Effector memory CD4-positive, alpha-beta T cell (primary cell): ENCODE measurements at places on chromosomes 12 and 14.

DNA sequence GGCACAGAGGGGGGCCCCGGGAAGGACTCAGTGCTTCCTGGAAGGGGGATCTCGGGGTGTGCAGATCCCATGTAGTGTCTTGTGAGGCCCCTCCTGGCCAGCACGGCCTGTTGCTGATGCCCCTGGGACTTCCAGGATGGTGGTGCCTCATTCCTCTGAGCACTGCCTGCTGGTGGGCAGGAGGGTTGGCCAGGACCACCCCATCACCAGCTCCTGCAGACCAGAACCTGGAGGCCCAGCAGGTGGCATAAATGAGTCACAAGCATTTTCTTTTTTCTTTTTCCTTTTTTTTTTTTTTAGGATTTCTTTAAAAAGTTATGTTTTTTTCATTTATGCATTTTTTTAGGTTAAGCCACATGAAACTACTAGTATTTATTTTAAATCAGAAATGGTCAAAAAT lies 8.0 kb downstream of the MMP17 start:
- DNase-seq = no peak

- no peak for DNase-seq
Observed at GRCh38 chr14:90777830-90778485, 38.3 kb downstream of the TTC7B start.

DNA sequence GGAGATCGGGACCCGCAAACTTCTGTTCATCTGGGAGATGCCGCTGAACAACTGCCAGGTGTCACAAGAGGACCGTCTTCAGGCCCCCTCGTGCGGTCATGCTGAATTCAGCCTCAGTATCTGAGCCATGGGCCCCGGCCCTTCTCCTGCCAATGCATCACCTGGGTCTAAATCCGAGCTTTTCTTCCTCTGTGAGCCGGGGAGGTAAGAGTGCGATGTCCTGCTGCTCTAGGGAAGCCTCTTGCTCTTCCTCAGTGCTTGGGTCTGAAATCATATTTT lies 155.8 kb upstream of the FKBP4 start:
- DNase-seq = no peak

GRCh38 chr14:98112194-98112780 lies 1159.7 kb downstream of the BCL11B start:
- DNase-seq = no peak

DNA sequence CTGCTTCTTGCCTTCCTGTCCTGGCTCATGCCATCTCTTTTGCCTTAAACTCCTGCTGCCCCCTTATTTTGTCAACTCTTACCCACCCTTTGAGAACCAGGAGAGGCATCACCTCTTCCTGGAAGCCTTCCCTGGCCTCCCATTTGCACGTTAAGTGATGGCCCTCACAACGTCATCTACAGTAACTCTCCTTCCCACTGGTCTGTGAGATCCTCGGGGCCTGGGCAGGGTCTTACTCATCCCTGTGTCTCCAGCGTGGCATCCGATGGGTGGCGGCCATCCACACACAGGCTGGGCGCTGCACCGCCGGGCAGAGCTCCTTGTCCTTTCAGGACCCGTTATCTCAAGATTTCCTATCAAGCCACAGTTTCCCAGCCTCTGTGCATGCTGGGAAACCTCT lies 16.8 kb upstream of the CACNA2D4 start:
- DNase-seq = no peak

DNA sequence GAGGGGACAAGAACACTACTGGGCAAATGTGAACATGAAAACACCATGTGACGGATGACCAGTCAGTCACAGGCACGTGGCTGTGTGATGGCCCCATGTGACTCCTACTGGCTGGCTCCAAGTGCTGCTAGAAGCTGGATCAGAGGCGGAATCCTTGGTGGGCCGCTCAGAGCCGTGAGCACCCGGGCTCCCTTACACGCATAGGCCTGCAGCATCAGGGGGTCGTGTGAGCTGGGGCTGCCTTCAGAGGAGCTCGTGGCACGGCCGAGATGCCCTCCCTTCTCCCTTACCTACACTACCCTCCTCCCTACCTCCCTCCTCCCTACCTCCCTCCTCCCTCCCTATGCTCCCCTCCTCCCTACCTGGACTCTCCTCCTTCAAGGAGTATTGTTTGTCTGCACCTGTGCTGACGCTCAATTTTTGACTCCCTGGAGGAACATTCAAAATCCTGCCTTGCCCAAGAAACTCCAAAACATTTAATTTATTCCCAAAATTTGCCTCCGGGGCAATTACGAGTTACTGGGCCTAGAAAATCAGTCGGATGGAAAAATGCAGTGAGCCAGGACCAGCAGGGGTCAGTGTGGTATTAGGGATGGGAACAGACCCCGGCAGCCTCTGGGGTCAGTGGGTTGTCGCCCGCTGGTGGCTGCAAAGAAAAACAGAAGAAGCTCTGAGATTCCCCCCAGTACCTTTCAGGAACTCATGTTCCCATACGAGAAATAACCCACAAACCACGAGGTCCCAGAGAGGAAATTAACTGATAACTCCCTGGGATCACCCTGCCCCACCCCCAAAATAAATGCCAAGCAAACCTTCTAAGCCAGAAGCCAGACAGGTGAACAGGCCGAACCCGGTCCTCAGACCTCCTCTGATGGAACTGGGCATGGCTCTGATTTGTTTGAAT lies 61.3 kb downstream of the C14orf132 start:
- peak; percentile 33 for DNase-seq

DNA sequence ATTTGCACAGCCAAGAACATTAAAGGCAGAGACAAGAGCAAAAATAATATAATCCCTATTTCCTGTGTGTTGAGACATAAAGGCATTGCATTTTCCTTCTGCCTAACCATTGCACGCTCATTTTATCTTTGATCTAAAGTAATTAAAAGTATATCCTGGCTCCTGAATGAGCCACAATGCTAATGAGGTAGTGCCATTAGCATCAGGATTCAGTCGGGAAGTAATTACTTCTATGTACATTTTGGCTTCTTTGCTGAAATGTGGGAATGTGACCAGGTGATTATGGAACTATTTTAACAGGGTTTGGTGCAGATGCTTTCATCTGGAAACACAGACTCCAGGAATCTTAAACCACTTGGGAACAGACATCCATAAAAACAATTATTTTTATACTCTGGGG lies 77.4 kb downstream of the TMTC1 start:
- no peak for DNase-seq

DNA sequence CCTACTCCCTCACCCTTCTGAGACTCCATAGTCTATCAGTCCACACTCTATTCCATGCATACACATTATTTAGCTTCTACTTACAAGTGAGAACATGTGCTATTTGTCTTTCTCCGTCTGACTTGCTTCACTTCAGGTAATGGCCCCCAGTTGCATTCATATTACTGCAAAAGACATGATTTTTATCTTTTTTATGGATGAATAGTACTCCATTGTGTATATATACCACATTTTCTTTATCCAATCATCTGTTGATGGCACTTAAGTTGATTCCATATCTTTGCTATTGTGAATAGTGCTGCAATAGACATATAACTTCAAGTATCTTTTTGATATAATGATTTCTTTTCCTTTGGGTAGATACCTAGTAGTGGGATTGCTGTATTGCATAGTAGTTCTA lies 171.8 kb downstream of the DACT1 start:
- no peak for DNase-seq

- no peak for DNase-seq
Observed at GRCh38 chr12:40745386-40745785, 53.1 kb downstream of the CNTN1 start.

DNA sequence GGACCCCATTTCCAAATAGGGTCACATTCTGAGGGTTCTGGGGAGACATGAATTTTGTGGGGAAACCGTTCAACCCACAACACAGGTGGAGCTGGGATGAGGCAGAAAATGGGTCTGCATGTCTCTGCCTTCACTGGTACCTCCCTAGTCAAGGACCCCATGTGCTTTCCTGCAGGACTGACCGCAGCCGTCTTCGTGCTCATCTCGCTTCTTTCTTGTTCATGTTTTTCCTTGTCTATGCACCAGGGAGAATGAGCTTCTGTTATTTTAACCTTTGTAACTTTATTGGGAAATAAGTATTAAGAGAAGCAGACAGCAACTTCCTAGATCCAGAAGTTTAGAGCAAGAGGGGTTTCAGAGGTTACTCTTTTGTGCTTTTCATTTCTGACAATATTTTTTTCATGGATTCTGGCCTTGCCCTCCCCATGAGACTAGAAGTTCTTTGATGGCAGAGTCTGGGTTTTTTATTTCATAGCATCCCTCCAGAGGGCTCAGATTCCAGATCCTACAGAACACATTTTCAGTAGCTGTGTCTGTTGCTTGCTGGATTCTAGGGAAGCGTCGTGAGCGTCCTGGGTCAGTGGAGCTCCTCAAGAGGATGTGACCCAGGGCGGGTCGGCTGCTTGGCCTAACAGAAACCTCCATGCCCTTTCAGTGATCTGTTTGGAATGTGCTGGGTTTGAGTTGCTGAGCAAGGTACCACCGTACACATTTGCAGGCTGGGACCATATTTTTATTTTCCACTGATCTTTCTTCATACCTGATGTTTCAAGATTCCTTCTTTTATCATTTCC lies 104.2 kb downstream of the ADGRD1 start:
- DNase-seq = no peak

DNA sequence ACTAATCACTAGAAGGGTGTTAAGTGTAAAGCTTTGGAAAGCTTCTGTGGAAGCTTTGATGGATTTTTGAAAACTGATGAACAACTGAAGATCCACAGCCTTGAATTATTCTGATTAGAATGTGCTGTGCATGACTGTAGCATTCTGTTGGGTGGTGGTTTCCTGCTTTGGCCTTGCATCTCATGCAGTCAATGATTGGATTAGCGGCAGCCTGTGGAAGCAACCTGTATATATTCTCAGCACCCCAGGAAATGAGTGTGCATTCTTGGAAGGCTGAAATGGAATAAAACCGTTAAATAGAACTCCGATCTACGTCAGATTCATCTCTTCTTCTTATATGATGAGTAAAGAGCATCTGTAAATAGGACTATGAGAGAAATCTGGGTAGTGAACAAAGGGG lies 120.2 kb downstream of the SLC16A7 start:
- DNase-seq = no peak

GRCh38 chr12:21659383-21659782 lies 1.7 kb upstream of the LDHB start:
- DNase-seq = no peak

DNA sequence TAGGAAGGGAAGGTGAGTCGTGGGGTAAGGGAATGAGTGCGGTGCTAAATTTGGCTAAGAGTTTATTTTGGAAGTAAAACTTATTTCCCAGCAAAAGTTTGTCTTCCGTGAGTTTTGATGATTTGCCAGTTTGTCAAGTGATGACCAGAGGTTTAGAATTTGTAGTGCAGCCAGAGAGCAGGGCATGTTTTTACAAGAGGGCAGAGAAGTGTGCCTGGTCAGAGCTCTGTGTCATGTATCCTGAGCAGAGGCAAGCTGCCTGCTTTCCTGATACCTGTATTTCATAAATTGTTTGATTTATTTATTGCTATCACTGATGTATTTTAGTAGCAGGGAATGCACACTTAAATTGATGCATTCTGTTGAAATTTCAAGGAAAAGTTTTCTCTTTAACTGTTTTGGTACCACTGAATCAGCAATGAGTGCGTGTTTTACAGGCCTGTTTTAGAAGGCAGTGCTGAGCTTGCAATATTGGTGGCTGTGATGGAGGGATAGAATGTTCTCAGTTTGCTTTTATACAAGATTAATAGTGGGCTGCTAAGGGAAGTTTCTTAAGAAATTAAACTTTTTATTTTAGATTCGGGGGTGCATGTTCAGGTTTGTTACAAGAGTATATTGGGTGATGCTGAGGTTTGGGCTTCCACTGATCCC lies 19.7 kb upstream of the RD3L start:
- DNase-seq = no peak

GRCh38 chr14:73758392-73759182 lies 44.4 kb upstream of the PNMA1 start:
- peak; percentile 75 for DNase-seq

DNA sequence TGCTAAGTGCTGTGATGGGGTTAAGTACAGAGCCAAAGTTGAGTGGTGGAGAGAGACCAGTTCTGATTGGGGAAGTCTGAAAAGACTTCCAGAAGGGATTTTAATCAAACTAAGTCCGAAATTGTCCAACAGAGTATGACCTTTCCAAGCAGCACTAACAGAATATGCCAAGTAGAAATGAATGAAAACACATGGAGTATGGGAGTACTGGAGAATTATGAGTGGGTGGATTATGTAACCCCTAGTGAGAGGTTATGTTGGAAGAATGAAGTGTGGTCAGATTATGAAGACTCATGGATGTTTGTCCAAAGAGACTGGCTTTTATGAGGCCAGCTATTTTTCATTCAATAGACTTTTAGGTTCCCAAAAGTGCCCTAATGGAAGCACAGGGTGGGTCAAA lies 94.0 kb upstream of the PLEKHA5 start:
- no peak for DNase-seq

GRCh38 chr12:25787701-25788100 lies 170.8 kb upstream of the RASSF8 start:
- DNase-seq = no peak

- no peak for DNase-seq
Observed at GRCh38 chr14:104112113-104112505, 26.3 kb upstream of the KIF26A start.

DNA sequence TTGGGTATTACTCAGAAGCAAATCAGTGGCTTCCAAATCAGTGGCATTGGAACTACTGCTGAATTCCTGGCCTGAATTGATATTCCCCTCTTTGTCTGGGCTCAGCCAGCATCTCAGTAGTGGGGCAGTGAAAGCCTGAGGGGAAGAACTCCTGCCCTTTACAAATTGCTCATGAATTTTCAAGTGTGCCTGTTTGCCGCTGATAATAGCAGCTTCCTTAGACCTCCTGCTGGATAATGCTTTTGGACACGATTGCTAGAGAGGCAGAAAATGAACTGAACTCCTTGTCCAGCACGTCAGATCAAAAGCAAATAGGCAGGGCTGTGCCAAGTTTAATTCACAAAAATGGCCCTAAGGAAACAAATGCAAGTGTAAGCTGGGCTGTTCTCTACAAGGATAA lies 91.3 kb upstream of the GZMB start:
- DNase-seq = no peak

GRCh38 chr12:103712216-103712615 lies 125.1 kb downstream of the STAB2 start:
- DNase-seq = no peak

- no peak for DNase-seq
Observed at GRCh38 chr14:87203346-87203745, 789.6 kb downstream of the GALC start.
